Left forelimb (tissue), 1 donor: ENCODE measurements at places on chromosomes 1 and 21.

GRCh38 chr21:45299026-45299863 is 11.6 kb upstream of the POFUT2 start:
- DNase-seq = peak; percentile 47

DNA sequence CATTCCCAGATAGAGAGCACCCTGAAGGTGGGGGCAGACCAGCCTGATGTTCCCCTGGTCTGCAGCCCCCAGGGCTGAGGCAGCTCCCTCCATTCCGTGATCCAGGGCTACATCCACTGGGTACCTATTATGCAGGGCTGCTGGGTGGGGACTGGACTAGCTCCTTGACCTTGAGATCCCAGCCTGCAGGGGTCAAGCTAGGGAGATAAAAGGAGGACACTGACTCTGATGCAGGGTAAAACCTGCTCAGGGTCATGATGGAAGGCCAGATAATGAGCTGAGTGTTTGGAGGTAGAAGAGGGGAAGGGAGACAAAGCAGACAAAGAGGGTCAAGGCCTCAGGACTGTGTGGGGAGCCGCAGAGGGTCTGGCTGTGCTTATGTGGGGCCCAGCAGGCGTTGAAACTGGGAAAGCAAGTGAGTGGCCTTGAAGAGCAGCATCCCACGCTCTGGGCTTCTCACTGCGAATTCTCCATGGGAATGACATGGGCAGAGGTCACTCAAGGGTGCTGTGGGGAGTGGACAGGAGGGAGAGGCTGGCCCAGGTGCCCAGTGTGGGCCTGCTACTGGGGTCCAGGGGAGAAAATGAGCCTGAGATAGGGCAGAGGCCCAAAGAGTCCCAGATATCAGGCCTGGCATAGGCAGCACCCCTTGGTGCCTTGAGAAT is 9.7 kb downstream of the FOXO6 start:
- DNase-seq = no peak

DNA sequence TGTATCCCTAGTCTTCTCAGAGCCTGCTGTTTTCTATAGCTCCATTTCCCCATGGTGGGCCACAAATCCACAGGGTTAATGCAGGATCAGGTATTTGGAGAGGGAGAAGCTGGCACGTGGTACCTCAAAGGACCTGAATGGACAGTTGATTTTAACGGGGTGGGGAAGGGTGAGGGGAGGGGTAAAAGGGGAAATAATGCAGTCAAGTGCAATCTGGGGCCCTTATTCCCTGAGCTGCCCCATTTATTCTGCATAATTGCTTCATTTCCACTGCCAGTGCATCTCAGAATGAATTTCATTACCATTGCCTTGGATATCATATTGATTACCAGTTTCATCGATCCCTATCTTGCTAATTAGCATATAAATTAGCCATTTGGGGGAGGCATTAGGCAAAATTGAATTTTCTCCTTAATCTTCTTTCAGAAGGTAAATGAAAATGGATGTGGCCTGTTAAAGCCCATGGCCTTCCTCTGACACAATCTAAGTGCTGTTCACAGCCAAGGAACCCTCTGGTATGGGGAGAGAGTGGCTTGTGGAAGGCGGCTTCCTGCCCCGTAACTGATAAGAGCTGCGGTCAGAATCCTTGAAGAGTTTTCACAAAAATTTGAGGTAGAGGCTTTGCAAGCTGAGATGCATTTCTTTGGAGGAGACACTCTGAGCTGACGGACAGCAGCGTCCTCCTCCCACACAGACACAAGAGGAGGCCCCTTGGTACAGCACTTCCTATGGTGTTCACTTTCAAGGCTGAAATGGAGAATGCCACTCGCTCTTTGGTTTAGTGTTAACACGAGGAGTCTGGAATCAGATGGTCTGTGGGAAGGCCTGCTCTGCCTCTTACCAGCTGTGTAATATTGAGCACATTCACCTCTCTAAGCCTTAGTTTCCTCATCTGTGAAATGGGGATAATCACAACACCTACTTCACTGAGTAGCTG is 34.4 kb downstream of the PHC2 start:
- no peak for DNase-seq

GRCh38 chr1:9728451-9729295 is 77.1 kb downstream of the PIK3CD start:
- no peak for DNase-seq

- DNase-seq = no peak
These were observed 110.3 kb upstream of the TRABD2B start for GRCh38 chr1:48107516-48107915.

GRCh38 chr1:170145770-170146676 is at the start of gene NTMT2:
NTMT2 (plus strand) TSS chr1:170145959; CDS start chr1:170146108, 149 bp downstream.
- no peak for DNase-seq

DNA sequence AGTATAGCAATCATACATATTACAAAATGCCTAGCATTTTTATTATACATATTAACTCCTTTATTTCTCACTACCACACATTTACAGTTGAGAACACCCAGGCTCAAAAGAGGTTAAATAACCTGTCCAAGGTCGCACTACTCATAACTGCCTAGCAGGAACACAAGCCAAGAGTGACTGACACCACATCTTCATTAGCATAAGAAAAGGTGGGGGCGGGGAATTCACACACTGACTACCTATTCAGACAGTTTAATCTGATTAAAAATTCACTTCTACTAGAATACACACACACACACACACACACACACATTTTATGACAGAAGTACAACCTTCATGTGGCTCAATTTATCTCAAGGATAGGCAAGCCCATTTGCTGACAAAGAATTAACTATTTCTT is 77.8 kb upstream of the CACHD1 start:
- DNase-seq = no peak

DNA sequence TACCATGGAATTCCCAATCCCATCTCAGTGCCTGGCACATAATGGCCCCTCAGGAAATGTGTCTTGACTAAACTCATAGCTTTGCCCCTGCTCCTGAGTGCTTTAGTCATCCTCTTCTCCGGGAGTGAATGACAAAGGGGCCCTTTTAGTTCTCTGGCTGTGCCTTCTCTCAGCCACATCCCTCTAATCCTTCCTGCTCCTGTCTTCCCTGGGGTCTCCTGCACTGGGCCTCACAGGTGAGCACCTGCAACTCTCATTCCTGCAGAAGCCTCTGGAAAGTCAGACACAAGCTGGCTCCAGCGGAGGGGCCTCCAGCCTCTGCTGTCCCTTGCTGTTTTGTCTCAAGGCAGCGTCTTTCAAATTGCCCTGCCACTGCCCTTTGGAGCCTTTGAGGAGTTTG is 14.0 kb upstream of the ETV3L start:
- DNase-seq = no peak

DNA sequence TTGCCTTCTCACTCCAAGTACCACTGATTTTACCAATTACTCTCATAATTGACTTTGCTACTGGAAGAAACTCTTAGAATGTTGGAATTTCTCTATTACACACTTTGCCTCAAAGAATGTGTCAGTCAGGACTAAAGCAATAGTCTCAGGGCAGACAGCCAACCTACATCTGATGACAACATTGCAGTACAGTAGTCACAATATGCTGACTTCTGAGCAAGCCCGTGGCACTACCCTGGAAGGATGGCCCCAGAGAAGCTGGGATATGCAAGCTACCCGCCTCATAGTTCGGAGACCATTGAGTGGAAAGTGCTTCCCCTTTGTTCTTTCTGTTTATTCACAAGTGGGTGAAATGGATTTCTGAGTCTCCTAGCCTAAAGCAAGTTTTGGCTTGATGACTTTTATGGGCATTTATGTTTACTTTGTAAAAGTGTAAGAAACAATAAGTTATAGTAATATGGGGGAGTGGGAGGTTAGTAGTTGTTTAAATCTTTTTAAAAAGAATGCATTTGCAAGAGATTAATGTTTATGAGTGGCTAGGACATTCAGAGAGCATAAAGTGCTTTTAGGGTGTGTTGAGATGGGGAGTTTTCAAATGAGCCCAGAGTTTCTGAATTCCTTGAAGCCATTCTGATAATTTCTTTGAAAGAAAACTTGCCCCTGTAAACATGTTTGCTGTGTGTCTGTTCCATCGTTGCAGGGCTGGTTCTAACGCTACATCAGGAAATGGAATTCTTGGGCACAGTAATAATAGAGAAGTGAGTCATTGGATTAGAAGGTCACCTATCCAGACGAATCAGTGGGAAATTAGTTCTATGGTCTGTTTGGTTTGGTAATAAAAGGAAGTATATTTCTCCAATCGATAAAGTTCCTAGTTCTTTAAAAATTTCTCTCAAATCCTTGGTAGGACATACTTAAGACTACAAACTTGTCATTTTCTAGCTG is 63.8 kb downstream of the LMO4 start:
- DNase-seq = no peak

DNA sequence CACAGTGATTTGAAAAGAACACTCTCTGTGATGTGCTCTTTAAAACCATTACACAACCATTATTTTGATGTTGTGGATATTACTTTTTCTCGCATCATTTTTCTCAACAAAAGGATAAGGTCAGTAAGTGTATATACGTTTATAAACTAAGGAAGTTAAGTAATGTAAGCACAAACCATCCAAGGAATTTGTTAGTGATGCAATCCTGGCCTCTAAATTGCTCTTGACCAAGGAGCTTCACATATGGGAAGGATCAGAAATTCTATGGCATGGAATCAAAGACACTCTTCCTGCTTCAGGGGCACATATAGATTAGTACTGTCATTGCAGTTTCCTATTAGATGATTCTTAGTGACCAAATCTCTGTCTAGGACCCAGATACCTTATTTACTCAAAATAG is 3.6 kb upstream of the PPP2R5A start:
- DNase-seq = no peak

DNA sequence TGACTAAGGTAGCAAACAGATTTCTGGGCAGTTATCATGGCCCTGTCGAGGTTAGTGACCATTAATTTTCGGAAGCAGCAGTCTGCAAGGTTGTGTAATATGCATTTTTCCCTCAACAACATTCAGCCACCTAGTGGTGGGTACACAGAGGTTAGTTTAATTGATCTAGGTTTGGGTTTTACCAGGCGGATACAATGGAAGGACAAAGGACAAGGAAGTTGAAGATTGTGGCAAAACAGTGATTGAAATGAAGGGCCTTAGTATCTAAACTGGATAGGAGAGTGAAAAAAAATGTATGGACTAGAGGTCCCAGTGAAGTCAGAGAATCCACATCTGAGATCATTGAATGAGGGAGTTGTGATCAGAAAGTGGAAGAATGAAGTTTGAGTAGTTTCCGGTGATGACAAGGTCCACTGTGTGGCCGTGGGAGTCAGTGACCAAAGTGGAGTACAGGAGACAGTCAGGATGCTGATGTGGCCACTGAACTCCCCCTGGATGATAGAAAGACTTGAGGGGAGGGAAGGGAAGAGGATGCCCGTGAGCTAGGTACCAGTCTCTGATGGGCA is 2.8 kb downstream of the ARMH1 start:
- no peak for DNase-seq

DNA sequence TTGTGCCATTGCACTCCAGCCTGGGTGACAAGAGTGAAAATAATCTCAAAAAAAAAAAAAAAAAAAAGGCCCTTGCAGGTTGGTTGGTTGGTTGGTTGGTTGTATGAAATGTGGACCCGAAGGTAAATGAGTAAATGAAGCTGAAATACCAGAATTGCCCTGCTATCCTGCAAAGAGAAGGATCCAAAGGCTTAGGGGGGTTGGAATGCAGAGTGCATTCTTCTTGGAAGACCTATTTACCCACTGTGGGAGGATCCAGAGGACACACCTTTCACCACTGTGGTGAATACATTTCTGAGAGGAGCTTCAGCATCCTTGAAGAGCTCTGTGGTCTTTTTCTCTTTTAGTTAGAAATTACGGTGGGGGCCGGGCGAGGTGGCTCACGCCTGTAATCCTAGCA is 28.7 kb upstream of the EIF4G3 start:
- no peak for DNase-seq

DNA sequence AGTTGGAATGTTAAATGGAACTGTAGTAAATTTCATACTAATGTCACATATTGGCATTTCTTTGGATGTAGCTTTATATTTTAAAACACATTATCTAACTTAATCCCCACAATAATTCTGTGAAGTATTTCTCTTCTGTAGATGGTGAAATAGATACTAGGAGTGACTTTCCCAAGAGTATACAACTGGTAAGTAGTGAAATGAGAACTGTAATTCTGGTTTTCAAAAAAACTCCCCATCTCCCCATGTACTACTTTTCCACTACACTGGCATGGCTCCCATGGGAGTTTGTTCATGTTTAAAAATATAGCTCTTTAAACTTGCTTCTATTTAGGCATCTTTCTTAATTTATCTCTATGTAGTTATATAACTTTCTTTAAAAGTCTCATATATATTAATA is 10.2 kb downstream of the CHML start:
- no peak for DNase-seq

DNA sequence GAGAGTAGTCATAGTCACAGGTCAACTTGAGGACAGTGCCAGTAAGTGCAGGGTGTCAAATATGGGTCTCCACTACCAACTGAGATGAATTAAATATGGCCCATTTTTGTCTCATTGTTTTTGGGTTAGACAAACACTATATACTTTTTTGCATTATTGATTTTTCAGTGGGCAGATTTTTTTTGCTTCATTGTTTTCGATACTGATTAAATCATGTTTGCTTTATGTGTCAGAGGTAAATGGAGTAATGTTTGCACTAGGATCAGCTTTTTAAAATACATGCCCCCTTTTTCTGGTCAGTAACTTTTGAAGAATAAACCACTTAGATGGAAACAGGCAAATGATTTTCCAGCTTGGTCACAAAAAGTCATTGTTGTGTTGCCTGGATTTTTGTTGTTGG is 199.0 kb downstream of the USH2A start:
- DNase-seq = no peak

DNA sequence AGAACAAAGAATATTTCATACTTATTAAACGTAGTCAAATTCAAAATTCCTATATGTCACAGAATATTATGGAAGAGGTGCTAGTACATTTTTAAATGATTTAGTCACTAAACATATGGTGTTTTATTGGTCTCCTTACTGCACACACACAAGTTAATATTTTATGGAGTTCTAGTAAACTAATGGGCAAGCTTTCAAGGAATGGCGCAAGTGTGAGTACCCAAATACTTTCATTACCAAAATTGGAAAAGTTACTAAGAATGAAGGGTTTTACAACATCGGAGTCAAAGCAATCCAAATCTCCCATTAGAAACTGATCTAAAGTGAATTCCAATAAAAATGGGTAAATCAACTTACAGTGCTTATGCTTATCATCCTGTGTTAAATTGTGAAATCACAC is 921.9 kb downstream of the ADGRL2 start:
- DNase-seq = no peak

GRCh38 chr1:247441606-247442005 is 16.3 kb downstream of the OR2B11 start:
- no peak for DNase-seq

DNA sequence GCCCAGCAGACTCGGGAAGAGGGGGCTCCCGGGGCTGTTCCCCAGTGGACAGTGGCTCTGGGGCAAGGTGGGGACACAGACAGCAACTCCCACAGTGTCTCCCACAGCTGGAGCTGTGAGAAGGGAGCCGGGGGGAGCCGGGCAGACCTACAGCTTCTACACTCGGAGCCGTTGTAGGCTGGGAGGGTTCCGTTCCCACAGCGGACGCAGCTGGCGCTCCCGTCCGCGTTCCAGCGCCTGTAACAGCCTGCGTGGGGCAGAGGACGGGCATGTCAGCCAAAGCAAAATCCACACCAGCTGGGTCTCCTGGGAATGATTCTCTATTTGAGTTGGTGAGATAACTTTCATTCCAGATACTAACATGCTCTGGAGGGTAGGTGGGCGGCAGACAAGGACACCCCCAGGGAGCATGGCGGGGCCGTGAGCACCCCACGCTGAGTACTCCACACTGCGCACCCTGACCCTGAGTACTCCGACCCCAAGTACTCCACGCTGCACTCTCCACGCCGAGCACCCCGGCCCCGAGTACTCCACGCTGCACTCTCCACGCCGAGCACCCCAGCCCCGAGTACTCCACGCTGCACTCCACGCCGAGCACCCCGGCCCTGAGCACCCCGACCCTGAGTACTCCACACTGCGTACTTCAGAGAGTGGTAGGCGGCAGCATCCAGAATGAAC is 13.4 kb upstream of the RNF223 start:
- peak; percentile 31 for DNase-seq
